Suppressor macrophage (primary cell): ENCODE measurements at places on chromosomes 13 and 19.

DNA sequence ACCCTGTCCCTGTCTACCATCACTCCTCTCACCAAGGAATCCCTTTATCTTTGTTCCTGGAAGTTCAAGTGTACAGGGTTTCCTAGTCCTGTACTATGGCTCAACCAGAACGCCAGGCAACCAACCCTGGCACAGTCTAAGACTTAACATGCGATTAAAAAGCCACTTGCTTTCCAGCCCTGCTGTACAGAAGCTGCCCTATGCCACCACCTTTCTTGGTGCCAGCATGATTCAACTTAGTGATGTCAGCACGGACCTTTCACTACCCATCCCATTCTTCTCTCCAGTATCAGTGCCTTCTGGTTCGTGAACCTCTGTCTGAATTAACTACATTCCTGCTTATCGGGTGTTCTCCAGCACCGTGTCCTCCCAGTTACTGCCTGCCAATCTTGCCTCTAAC is 151.1 kb downstream of the KLF12 start:
- DNase-seq: no peak

GRCh38 chr13:71861769-71862458 is 5.1 kb downstream of the DACH1 start:
- DNase-seq: no peak

DNA sequence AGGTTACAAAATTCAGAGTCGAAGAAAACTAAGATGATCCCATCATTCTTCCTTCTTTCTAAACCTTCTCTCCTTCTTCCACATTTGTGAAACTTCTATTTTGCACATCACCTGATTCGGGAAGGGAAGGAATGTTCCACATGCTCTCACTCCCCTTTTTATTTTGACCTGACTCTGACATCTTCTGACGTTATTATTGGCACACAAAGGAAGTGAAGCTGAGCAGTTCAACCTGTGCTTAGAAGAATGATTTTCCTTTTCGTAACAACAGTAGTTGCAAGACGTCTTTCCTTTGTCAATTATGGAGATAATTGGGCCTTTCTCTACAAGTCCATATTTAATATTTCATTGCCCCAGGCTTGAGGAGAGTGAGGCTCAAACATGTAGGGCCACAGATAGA is 18.0 kb downstream of the FAM124A start:
- peak; percentile 7 for DNase-seq

GRCh38 chr19:13952931-13953531 is 722 bp downstream of the DCAF15 start:
- DNase-seq: peak; percentile 49

GRCh38 chr19:19006213-19006612 is 27.1 kb downstream of the SUGP2 start:
- DNase-seq: no peak

DNA sequence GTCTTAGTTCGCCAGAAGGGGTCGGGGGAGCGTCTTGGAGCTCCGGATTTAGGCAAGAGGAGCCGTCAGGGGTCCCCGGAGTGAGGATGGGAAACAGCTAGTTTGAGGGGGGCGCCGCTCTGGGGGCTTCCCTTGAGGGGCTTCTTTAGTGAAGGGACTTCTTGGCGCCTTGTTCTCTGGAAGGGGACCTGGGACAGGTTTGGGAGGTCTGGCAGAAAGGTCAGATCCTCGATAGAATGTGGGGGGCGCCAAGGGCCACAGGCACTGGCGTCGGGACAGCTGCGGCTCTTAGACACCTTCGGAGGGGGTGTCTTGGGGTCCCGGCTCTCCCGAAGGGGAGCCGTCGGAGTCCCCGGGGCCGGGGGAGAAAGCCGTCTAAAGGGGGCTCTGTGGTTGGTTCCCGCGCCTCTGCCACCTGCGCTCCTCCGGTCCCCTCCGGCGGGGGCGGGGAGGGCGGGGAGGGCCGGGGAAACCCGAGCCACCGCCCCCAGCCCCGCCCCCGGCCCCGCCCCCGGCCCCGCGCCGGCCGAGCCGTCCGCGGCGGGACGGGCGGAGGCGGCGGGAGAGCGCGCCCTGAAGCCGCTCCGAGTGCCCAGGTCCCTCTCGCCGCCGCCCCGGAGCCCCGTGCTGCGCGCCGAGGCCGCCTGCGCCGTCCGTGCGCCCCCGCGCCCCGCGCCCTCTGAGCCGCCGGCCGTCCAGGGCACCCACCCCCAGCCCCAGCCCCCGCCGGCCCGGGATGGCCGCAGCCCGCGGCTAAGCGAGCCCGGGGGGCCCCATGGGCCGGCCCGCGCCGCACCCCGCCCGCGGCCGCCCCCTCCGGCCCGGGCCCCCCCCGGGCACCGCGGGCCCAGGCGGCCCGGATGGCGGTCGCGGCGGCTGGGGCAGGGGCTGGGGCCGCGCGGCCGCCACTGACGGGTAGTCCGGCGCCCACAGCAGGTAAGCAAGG is at the start of gene NRTN:
Gene NRTN, plus strand, starts transcription at position 552 of the 946 bp plus-strand sequence. CDS start 19,099 bp downstream, outside the sequence.
- no peak for DNase-seq

- DNase-seq: no peak
Observed at GRCh38 chr13:84497613-84498012, 615.3 kb upstream of the SLITRK1 start.

- no peak for DNase-seq
Observed at GRCh38 chr13:59447031-59447430, 716.7 kb downstream of the DIAPH3 start.

- DNase-seq: no peak
Observed at GRCh38 chr13:32984857-32985626, 31.2 kb upstream of the KL start.

- no peak for DNase-seq
Observed at GRCh38 chr19:51063664-51064063, 1.2 kb downstream of the KLK13 start.

- DNase-seq: no peak
Observed at GRCh38 chr13:109792416-109793059, 6.2 kb upstream of the IRS2 start.

- DNase-seq: no peak
Observed at GRCh38 chr19:58345558-58345957, 7.7 kb downstream of the A1BG start.

DNA sequence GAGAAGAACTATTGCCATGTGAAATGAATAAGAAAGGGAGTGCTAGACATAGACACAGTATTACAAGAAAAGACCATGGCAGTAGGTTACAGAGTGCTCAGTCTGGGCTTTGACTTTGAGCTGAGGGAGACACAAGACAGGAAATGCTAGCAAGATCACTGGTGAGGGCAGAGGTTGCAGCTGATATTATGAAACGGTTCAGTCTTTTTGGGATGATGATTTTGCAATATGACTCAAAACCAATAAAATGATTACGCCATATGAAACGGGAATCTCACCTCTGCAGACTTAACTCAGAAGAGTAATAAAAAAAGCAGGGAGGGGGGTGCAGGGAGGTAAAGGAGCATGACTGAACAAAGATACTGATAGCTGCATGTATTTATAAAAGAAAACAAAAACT is 123.1 kb downstream of the RBM26 start:
- DNase-seq: peak; percentile 45

GRCh38 chr13:106336668-106337067 is 198.8 kb downstream of the EFNB2 start:
- no peak for DNase-seq

- no peak for DNase-seq
Observed at GRCh38 chr13:36530861-36531590, 98.7 kb downstream of the CCNA1 start.

GRCh38 chr19:32811151-32811550 is 58.4 kb downstream of the SLC7A9 start:
- no peak for DNase-seq

DNA sequence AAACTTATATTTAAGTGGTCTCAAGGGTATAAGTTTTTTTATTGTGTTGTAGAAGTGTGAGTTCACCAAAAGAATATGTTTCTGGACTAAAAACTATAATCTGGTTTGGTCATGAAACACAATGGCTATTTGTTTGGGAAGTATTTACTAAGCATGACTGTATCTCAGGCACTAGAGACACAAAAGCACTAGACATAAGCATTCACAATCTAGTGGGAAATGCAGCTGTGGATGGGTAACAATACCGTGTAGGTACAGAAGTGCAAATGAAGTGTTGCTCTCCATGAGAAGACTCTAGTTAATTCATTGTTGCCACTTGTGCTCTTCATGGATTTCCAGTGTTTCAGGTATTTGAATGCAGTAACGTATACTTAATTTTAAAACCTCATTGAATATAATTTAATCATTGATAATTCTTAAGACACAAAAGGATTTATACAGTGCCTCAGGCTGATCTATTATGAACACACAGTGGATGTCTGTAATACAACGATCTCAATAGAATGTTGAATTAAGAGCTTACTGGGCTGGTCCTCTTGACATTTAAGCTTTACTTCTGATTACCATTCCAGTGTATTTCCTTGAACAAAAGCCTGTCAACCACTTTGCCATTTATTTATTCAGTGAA is 50.9 kb downstream of the TPT1 start:
- no peak for DNase-seq

DNA sequence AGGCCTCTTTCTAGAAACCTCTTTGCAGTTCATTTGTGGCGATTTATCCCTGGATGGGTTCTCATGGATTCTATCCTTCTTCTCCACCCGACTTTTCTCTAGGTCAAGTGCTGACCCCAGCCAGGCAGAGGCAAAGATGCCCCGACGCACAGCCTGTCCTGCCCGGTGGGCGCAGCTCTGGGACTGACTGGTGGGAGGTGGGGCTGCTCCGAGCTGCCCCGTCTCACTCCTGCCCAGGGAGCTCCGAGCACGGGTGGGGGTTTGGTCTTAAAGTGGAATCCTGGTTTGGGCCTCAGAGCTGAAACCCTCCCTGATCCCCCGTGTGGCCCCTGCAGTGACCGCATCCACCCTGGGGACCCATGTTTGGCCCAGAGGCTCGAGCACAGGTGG is 44.5 kb downstream of the GAS6 start:
- no peak for DNase-seq

DNA sequence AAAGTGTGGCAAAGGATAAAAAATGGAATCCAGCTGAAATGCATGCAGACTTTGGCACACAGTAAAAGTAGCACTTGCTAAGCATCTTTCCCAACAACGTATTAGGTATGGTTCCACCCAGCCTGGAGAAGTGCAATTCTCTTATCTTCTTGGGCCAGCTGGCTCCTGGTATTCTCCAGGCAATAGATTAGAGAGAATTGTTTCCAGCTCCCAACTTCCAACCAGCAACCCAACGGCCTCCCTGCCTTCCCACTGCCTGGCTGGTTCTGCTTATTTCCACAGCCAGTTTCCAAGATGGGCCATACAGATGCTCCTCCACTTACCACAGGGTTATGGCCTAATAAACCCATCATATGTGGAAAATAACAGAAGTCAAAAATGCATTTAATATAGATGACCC is 133.4 kb downstream of the OXGR1 start:
- DNase-seq: no peak

DNA sequence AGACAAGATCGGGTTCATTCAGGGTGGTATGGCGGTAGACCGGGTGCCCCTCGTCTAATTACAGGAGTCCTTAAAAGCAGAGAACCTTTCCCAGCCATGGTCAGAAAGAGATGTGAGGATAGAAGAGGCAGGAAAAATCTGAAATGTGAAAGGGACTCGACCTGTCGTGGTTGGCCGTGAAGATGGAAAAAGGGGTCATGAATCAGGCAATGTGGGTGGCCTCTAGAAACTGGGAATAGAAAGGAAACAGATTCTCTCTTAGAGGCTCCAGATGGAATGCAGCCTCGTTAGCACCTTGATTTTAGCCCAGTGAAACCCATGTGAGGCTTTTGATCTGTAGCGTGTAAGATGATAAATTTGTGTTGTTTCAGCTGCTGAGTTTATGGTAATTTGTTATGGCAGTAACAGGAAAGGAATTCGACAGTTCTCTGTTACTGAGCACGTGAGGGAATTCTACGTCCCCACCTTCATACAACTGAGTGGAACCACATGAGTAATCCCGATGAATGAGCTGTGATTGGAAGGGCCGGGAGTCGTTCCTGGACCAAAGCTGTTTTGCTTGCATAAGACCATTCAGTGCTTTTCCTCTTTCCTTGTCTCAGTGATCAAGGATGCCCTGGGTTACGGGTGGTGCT is 11.0 kb upstream of the CA11 start:
- no peak for DNase-seq

GRCh38 chr13:95382916-95383315 is 81.7 kb upstream of the ABCC4 start:
- DNase-seq: peak; percentile 14

DNA sequence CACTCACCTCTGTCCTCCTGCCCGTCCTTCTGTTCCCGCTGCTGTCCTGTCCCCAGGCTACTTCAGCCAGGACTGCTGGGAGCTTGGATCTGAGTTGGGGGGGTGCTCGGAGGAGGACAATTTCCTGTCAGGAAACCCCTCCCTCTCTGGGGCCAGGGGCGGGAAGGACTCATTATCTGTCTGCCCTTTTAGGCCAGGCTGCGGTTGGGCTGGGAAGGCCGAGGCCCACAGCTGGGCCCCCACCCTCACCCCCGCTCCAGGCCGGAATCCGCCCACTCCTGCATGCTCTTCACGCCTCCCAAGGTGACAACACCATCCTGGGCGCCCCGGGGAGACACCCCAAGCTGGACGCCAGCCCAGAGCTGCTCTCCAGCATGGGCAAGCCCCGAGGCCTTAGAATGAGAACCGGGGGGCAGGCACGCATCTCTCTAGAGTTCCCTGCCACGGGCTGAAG is at the start of gene EXOC3L2:
Gene EXOC3L2, minus strand, starts transcription at position 74 of the 454 bp plus-strand sequence. CDS start 6,362 bp downstream, outside the sequence.
- no peak for DNase-seq

DNA sequence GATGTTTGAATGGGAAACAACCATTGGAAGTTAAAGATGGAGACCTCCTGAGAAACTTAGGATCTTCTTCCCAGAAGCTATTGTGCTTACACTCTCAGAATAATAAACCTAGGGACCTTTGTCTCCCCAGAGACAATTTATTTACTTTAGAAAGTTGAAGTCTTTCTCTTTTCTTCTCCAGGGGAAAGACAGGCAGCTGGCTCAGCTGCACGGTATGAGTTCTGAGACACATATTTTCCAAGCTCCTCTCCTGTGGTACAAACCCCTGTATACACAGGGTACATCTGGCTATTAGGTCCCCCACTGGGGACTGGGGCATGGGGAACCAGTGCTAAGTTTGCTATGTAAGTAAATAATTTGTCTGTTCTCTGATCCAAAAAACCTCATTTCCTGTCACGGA is 67.5 kb upstream of the POSTN start:
- DNase-seq: no peak

GRCh38 chr19:18344582-18344950 is 4.2 kb downstream of the PGPEP1 start:
- no peak for DNase-seq

GRCh38 chr19:13842291-13843103 is 34.4 kb upstream of the NANOS3 start:
- DNase-seq: peak; percentile 95

DNA sequence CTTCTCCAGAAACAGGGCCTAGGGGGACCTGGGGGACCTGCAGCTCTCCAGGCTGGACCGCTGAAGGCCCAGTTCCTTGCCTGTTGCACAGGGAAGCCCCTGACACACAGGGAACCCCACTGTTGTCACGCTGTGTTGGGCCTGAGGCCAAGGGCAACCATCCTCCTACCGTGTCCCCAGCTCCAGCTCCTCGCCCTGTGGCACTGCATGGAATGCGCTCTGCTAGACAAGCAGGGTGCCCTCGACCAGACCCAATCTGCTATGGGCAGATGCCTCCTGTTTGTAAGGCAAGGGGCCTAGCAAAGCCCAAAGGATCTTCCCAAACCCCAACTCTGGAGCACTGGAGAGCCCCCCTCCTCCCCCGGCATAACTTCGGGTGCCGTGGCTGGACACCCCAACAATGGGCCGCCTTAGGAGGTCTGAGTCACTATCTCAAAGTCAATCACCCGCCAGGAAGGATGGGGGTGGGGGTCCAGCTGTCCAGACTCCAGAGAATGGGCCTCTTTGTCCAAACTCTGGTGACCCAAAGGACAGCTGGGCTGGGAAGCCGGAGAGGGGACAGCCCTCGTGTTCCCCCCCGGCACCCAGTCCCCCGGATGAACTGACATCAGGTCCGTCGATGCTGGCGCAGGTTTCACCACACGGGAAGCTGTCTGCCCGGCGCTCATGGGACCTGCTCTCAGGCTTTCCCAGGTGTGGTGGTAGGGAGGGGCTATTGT is 3.7 kb downstream of the BRSK1 start:
- DNase-seq: no peak
